ENCODE measurements at places on chromosomes 1 and 21. TPM values are rescaled to one million over a fixed set of nuclear protein-coding genes. Genes with fewer than 3 reads are reported as not detected.

CD1C gene
- not detected for total RNA-seq

KCNQ4 gene
- 0.28 TPM for total RNA-seq

CHIA gene
- total RNA-seq, result not detected

CA14 gene
- total RNA-seq, result not detected

ARHGEF16 gene
- 6.0 TPM for total RNA-seq

TNNI3K gene
- not detected for total RNA-seq

TBX19 gene
- total RNA-seq, result 0.78 TPM

PLXNA2 gene
- 0.90 TPM for total RNA-seq

MYOC gene
- total RNA-seq, result 0.06 TPM

CCDC185 gene
- not detected for total RNA-seq

RTCA gene
- 23.4 TPM for total RNA-seq

DYRK3 gene
- total RNA-seq, result 9.3 TPM

ZNF684 gene
- 2.2 TPM for total RNA-seq

SYNC gene
- total RNA-seq, result 13.9 TPM

INAVA gene
- 43.1 TPM for total RNA-seq

CTNNBIP1 gene
- total RNA-seq, result 9.3 TPM

SLC16A4 gene
- 33.4 TPM for total RNA-seq

OR2L8 gene
- total RNA-seq, result not detected

GNAT2 gene
- not detected for total RNA-seq

CHAF1B gene
- 10.5 TPM for total RNA-seq

COL8A2 gene
- 0.08 TPM for total RNA-seq

DMRTA2 gene
- 0.22 TPM for total RNA-seq

RUNX3 gene
- 5.7 TPM for total RNA-seq

PEAR1 gene
- total RNA-seq, result 12.1 TPM

ASTN1 gene
- not detected for total RNA-seq

TSSK3 gene
- not detected for total RNA-seq

PCAT6 gene
- total RNA-seq, result 1.4 TPM

MAP10 gene
- total RNA-seq, result 0.92 TPM

DNM3 gene
- 0.70 TPM for total RNA-seq

F13B gene
- not detected for total RNA-seq

TMEM54 gene
- 46.5 TPM for total RNA-seq

S100A3 gene
- 115 TPM for total RNA-seq

ZSCAN20 gene
- total RNA-seq, result 1.9 TPM

SEMA4A gene
- total RNA-seq, result 0.42 TPM

TRIM67 gene
- 0.12 TPM for total RNA-seq

OLFML2B gene
- total RNA-seq, result 1.0 TPM

KCNJ15 gene
- 0.07 TPM for total RNA-seq

CENPF gene
- 87.6 TPM for total RNA-seq

LMX1A gene
- total RNA-seq, result not detected

ROR1 gene
- 8.5 TPM for total RNA-seq

SPRR2A gene
- total RNA-seq, result not detected

LRRIQ3 gene
- 0.76 TPM for total RNA-seq

PTAFR gene
- 0.34 TPM for total RNA-seq

AK5 gene
- total RNA-seq, result 5.8 TPM

TRAF3IP3 gene
- total RNA-seq, result not detected

ADPRS gene
- 29.0 TPM for total RNA-seq

FRRS1 gene
- 2.2 TPM for total RNA-seq

OR2M3 gene
- not detected for total RNA-seq

SLC9C2 gene
- not detected for total RNA-seq

All from A549 treated with ZK216348 at 1 μM for 4 hours (cell line).